ENCODE measurements at places on chromosomes 4 and X. TPM values are rescaled to one million over a fixed set of nuclear protein-coding genes. Genes with fewer than 3 reads are reported as not detected.

The RASGEF1B gene
- polyA plus RNA-seq = not detected

The CCSER1 gene
- polyA plus RNA-seq = 0.20 TPM

GRCh38 chr4:81627590-81627989, 155.9 kb upstream of the RASGEF1B start:
- DNase-seq = no peak

The FDCSP gene
- not detected for polyA plus RNA-seq

The TKTL2 gene
- polyA plus RNA-seq = not detected

- no peak for DNase-seq
Observed at GRCh38 chr4:108166038-108166437, 2.7 kb downstream of the LEF1 start.

The CXCL9 gene
- polyA plus RNA-seq = 0.22 TPM

- DNase-seq = no peak
Observed at GRCh38 chr4:96295143-96295741, 455.3 kb downstream of the PDHA2 start.

DNA sequence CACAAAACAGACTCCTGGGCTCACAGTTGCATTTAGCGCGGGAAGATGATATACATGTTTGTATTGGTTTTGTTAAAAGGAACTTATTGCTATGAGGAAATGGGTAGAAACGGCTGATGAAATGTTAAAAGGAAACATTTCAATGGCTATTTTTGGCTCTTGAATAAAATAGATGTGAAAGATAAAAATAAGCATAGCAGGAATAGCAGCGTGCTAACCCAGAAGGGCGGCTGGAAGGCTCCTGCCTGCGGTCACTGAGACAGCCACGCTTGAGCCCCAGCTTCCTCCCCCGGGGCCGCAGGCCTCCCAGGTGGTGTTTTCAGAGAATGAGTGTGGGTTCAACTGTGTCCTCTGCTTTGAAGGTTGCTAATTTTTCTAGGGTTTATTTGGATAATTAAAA, 35.0 kb upstream of the CLCN4 start:
- no peak for DNase-seq

GRCh38 chr4:11427121-11427996, 1.3 kb downstream of the HS3ST1 start:
- no peak for DNase-seq

DNA sequence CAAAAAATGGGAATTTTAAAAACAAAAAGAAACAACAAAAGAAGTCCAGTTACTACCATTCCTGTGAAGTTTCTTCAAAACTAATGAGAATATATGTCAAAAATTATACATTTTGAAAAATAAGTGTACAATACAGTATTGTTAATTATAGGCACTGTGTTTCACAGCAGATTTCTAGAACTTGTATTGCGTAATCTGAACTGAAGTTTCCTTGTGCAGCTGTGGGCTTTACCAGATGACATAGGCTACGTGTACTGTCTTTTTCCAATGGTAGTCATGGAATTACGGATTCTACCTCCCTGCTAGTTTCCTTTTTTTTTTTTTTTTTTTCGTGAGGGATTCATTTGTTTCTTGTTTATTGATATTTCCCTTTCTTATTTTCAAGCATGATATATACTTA, 113.8 kb upstream of the GABRA2 start:
- DNase-seq = no peak

- no peak for DNase-seq
Observed at GRCh38 chr4:116413222-116413621, 672.2 kb downstream of the TRAM1L1 start.

GRCh38 chr4:78155616-78156105, 98.5 kb downstream of the FRAS1 start:
- DNase-seq = no peak

- no peak for DNase-seq
Observed at GRCh38 chr4:52996261-52997131, 134.4 kb downstream of the RASL11B start.

DNA sequence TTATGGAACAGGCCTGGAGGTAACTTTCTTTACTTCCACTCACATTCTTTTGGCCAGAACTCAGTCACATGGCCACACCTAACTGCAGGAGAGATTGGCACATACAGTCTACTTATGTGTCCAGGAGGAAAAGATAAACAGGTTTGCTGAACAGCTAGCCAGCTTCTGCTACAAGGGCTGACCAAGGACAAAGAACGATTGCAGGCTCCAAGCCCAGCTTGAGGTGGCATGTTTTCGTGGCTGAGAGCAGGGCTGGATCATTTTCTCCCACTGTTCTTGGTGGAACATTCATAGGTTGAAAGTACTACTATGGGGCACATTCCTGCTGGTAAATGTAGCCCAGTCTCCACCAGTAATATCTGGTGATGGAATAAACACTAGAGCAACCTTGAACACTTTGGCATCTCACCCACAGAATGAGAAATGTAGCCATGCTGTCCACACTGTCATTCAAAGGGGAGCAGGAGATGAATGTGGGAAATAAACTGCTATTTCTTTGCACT, 28.2 kb downstream of the NHS start:
- DNase-seq = no peak

GRCh38 chrX:40809210-40809609, 73.9 kb upstream of the MED14 start:
- DNase-seq = no peak

The GUCY1B1 gene
- 19.0 TPM for polyA plus RNA-seq

- peak; percentile 61 for DNase-seq
Observed at GRCh38 chr4:156169011-156169410, 215.3 kb upstream of the CTSO start.

The NXF3 gene
- polyA plus RNA-seq = 0.18 TPM

- DNase-seq = peak; percentile 10
Observed at GRCh38 chr4:22897520-22898108, 204.9 kb downstream of the GBA3 start.

- DNase-seq = no peak
Observed at GRCh38 chr4:4984186-4984585, 35.1 kb downstream of the CYTL1 start.

The ACE2 gene
- polyA plus RNA-seq = not detected

GRCh38 chr4:72110886-72111285, 79.1 kb downstream of the NPFFR2 start:
- no peak for DNase-seq

The RTL5 gene
- polyA plus RNA-seq = 9.5 TPM

- DNase-seq = no peak
Observed at GRCh38 chr4:185017964-185018772, at the start of gene HELT. TSS of gene HELT (plus strand) at chr4:185018490. CDS start at chr4:185018929, 439 bp downstream.

The GABRA4 gene
- polyA plus RNA-seq = not detected

DNA sequence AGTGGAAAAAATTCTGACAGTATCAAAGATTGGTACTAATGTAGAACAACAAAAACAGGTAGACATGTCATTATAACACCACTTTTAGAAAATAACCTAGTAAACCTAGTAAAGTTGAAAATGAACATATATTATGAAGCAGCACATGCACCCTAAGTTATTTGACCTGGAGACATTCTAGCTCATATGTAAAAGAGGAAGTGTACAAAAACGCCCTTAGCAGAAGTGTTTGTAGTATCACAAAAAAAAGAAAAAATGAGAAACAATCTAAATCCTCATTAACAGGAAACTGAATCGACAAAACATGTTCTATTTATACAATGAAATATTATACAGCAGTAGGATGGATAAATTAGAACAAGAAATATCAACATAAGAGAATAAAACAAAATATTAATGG, 318.9 kb upstream of the PPP1R2C start:
- DNase-seq = no peak

The PABPC1L2A gene
- polyA plus RNA-seq = not detected

The TACR3 gene
- 5.6 TPM for polyA plus RNA-seq

DNA sequence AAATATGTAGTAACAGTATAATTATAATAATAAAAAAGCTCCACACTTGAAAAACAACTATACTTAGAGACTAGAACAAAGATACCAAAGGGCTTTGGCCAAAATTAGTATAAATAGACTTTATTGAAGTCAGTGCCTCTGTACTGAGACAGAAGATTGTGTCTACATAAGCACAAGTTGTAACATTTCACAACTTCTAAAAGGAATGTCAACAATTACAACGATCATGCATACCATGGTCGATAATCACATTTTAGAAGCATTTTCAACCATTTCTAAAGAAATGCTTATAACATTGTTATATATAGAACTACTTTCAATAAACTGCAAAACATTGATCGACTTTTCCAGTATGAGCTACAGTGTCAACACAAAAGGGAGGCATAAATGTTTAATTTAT, 57.0 kb downstream of the DHX15 start:
- DNase-seq = no peak

- DNase-seq = peak; percentile 75
Observed at GRCh38 chr4:53541577-53542206, 49.6 kb downstream of the LNX1 start.

DNA sequence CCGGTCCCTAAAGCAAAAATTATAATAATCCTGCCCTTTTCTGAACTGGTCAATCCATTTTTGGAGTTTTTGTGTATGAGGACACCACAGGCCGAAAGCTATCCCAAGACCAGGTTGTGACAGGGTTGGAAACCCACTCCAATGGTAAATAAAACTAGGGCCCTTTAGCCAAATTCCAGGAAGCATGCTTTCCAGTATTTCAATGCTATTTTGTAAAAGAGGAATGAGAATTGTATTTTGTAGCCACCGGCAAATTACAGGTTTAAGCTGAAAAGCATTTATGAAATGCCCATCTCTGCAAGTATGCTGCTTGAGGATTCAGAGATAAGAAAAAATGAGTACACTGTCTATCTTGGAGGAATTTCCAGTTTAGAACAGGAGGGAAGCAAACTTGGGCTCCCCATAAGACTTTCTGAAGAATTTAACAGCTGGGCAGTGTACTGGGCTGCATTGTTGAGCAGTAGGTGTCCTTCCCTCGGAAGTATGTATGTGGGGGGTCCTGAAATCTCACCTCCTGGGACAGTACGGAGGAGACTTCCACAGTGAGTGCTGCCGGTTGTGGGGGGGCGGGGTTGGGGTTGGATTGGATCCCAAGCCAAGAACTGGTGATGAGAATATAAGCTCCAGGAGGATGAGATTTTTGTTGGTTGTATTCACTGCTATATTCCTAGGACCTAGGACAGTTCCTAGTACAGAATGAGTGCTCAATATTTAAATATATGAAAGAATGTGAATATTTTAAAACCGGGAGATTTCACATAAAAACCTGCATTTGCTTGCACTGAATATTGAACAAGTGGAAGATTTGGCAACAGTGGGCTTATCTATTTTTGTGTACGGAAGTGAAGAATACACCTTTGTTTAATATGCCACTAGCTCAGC, 26.8 kb downstream of the OCIAD2 start:
- no peak for DNase-seq

GRCh38 chr4:158586881-158587280, 65.2 kb downstream of the RXFP1 start:
- no peak for DNase-seq

DNA sequence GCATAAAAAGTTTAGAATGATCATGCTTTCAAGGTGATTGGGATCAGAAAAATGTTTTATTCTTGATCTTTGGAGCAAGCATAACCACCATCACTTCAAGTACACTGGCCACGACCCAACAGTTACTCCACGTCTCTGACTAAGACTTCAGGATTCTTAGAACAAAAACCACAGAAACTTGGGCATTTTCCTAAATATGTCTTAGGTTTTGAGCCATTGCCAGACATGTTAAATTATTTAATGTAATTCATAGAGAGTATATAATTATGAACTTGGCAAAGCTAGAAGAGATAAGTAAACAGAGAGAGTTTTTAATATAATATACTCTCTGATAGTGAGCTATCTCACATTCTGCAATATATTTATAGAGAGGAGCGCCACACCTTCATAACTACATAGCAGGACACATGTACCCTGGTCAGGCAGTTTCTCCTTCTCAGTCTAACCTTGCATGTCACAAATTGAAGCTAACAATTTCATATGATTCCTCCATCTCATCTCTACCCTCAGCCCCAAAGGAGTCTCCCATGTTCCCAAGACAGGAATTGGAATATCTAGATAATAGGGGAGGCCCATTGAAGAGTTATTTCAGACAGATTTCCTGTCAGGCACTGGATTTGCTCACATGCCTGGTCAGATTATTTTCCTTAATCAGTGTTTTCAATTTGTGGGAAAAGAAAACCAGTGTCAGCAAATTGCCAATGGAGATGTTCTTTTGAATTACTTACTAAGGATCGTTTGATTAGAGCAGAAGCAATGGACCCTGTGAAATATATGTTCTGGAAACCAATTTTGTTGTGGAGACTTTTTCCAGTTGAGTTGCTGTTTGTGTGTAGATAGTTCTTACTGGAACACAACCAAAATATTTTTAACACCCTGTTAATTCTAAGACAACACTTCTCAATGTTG, 61.7 kb upstream of the GUCY1A1 start:
- no peak for DNase-seq

The ATP2B3 gene
- 0.82 TPM for polyA plus RNA-seq

The CXCL6 gene
- polyA plus RNA-seq = not detected

DNA sequence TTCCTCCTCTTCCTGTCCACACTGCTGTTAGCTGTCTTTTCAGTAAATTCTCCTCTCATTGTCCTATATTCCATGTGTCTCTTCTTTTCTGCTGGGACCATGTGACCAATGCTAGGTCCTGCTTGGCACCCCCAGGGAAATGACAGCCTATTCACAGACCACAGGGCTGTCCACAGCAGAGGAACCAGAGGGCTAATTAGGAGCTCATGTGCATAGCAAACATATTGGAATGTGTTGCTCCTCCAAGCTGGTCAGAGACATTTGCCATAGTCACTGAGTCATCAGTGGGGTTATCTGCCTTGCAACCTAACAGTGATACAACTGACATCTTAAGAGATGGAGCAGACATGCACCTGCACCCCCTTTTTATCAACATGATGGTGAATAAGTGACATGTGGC, 67.9 kb upstream of the PUDP start:
- no peak for DNase-seq

The GAGE12J gene
- not detected for polyA plus RNA-seq

DNA sequence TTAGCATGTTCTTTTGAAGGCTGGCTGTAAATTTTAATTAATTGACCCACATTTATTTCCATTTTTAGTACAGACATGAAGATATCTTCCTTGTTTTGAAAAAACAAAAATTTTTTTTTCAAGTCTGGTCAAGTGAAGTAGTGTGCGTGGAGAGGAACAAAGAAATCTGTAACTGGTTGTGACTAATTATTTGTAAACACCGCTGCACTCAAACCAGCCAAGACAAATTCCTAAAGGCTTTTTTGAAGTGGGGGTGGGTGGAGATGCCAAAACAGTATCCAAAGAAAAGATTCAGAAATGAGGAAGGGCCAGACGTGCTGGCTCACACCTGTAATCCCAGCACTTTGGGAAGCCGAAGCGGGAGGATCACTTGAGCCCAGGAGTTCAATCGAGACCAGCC, 88.3 kb downstream of the SHROOM2 start:
- no peak for DNase-seq

The SGMS2 gene
- polyA plus RNA-seq = 8.7 TPM

DNA sequence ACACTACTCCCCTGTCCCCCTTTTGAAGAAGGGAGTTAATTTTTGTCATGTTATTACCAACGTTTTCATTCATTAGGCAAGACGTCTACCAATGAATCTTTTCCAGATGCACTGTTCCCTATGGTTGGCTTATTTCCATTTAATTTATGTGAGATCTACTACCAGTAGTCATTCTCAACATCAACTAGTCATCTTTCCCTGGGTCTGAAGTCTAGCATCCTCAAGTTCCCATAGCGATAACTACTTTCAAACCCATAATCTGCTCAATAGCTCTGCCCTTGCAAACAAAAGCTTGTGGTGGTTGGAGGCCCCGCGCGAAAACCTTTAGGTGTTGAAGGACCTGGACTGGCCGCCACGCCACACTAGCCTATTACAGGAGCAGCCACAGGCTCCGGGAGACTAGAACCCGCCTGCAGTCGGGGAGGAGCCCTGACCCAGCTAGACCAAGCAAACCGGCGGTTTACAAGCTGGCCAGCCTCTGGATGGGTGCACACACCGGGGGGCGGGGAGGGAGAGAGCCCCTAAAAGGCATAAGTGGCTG, 746 bp downstream of the PPAT start:
- DNase-seq = peak; percentile 43

The TRPC5OS gene
- 0.28 TPM for polyA plus RNA-seq

GRCh38 chr4:39201963-39202362, 19.6 kb downstream of the WDR19 start:
- no peak for DNase-seq
